Suppressor macrophage treated with lipopolysaccharide for 4 hours (primary cell): ENCODE measurements at places on chromosomes 1 and 21.

- DNase-seq: no peak
These were observed 131.8 kb downstream of the CTH start for GRCh38 chr1:70542856-70543255.

- no peak for DNase-seq
These were observed 579 bp upstream of the SLC19A1 start for GRCh38 chr21:45542667-45543370.

DNA sequence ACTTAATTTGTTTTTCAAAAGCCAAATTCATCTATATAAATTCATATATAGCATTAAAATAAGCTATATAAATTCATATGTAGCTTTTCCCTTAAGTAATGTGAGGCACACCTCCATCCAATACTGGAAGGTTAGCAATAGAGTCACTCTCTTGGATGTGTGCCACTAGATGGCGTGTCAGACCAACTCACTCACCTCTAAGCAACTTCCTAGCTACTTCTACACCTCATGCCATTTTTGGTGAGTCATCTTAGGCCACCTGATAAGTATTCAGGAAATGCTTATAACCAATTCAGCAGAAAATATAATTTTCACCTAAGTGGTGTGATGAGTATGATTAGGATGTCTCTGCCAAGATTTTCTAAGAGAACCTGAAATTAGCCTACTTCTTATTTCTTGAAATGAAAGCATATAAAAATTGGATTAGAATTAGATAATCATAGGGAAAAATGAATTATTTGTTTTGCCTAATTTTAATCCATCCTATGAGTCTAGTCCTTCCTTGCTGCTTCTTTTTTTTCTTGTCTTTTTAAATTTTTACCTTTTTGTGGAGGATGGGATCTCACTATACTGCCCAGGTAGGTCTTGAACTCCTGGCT lies 34.4 kb upstream of the TADA1 start:
- DNase-seq: peak; percentile 76

- no peak for DNase-seq
These were observed 1180.7 kb upstream of the B3GALT2 start for GRCh38 chr1:194367121-194367520.

GRCh38 chr1:48750109-48750508 lies 26.6 kb downstream of the BEND5 start:
- DNase-seq: peak; percentile 38

- no peak for DNase-seq
These were observed 120.5 kb upstream of the HMGB4 start for GRCh38 chr1:33743221-33743998.

- no peak for DNase-seq
These were observed 18.8 kb upstream of the PHLDA3 start for GRCh38 chr1:201487742-201488141.

- DNase-seq: no peak
These were observed 66.8 kb downstream of the KCNN3 start for GRCh38 chr1:154802982-154803920.

DNA sequence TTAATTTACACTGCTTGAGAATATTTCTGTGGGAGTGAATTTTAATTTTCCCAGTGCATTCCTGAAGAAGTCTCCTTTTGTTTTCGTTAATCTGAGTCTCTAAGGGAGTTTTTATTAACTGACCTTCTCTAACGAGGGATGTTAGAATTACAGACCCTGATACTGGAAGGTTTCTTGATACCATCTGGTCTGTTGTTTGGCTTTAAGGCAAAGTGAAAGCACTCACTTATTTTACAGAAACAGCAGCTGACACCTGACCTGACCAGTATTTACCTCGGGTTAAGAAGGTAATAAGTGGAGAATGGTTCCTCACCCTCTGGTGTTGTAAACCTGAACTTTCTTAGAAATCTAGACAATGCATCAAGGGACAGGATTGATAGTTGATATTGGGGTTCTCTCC lies 12.4 kb downstream of the CDC14A start:
- no peak for DNase-seq

GRCh38 chr1:17887661-17888371 lies 132.7 kb downstream of the ACTL8 start:
- DNase-seq: no peak

DNA sequence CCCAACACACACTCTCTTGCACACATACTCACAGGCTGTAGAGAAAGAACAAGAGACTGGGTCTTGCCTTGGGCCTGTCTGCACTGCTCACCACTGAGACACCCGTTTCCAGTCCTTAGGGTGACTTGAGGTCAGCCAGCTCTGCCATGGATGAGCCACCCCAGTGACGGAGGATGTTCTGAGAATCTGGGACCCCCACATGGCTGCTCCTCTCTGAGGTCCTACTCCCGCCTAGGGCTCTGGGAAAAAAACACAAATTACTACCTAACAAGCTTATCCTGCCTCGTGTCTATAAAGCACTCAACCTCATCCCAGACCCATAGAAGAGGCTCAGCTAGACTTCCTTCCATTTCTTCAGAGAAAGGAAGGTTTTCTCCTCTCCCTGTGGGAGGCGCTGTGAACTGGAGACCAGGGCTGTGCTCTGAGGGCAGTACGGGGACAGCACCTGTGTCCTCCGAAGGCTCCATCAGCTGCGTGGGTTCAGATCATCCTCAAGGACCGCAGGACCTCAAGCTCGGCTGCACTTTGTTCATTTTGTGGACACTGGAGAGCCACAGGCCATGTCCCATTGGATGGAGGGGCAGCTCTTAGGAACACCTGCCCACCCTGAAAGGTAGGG lies 4.3 kb upstream of the CLEC20A start:
- no peak for DNase-seq

- no peak for DNase-seq
These were observed 543.5 kb downstream of the OMA1 start for GRCh38 chr1:58003059-58003458.

GRCh38 chr1:164163289-164163849 lies 395.6 kb upstream of the PBX1 start:
- DNase-seq: no peak

DNA sequence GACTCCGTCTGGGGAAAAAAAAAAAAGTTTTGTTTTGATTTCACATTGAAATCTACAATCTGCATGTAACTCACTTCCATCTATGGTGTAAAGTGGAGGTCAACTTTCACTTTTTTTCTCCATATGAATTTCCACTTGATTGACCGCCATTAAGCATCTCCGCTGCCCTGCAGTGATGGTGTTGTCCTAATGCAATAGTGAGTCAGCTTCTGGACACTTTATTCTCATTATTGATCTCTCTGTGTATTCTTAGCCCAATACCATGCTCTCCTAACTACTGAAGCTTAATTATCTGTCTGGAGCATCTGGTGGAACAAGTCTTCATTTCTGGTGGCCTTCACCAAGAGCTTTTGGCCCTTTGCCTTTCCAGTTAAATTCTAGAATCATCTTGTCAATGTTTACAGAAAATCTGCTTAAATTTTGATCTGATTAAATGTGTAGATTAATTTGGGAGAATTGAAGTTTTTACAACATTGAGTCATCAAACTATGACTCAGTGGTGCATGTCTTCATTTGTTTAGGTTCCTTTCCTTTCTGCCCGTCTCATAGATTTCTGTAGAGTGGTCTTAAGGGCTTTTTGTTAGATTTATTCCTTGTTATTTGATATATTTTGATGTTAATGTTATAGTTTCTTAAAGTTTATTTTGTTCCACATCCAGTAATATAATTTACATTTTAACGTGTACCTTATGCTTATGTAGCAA lies 181.5 kb downstream of the PRDM2 start:
- no peak for DNase-seq

- DNase-seq: no peak
These were observed 4.9 kb downstream of the LBR start for GRCh38 chr1:225422795-225423517.

DNA sequence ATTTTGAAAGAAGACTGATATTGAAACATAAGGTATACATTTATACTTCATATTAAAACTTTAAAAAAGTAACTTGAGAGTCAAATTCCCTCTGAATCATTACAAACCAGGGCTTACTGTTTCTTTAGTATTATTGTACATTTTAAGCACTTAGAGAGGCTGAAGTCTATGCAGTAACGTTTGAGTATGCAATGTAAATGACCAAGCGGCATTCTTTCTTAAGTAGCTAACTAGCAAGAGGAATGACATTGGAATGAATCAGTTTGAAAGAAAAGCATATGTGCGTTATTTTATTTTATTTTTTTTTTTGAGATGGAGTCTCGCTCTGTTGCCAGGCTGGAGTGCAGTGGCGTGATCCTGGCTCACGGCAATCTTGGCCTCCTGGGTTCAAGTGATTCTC lies 24.3 kb downstream of the WNT2B start:
- DNase-seq: no peak

DNA sequence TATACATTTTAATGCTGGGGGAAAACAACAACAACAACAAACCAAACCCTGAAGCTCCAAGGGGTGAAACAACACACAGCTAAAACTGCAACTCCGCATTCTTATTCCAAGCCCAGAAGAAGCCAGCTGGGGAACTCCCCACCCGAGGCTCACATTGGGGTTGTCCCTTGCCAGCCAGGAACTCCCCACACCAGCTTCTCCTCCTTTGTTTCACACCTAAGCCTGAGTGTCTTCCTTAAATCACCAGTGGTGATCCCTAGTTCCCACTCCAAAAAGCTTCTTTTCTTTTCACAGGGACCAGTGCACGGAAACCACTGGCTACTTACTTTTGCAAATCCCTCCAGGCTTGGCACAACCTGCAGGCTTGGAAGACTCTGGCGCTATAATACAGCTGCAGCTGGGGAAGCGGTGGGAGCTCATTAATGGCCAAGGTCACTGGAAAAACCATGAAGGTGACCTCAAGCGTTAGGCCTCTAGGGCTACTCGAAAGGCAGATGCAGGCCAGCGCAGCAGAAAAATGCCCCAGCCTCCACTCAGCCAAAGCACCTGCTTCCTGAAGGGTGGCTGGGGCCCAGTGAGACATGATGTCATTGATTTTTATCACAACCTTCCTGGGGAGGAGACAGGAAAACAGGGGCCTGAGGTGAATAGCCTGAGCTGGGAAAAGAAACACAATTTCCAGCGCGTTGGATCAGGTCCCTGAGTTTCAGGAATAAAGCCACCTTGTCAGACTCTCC lies 40.1 kb downstream of the TLR5 start:
- no peak for DNase-seq

GRCh38 chr1:81619156-81619555 lies 181.6 kb upstream of the ADGRL2 start:
- no peak for DNase-seq

DNA sequence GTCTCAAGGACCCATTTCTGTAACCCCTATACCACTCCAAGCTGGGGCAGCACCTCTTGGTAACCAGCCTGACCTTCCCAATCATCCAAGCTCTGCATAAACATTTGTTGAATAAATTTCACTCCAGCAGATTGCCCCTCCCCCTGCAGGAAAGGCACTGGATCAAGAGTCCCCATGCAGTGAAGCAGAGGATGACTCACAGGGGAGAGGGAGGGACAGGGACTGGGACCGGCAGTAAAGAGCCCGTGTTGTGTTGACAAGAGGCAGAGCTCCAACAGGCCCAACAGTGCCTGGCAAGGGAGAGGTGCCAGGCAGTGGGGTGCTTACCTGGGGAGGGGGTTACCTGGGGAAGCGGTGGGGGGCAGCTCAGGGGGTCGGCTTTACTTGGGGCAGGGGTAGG lies 32.3 kb downstream of the SLC9A1 start:
- peak; percentile 56 for DNase-seq

- no peak for DNase-seq
These were observed 75.3 kb downstream of the S1PR1 start for GRCh38 chr1:101312147-101312546.

DNA sequence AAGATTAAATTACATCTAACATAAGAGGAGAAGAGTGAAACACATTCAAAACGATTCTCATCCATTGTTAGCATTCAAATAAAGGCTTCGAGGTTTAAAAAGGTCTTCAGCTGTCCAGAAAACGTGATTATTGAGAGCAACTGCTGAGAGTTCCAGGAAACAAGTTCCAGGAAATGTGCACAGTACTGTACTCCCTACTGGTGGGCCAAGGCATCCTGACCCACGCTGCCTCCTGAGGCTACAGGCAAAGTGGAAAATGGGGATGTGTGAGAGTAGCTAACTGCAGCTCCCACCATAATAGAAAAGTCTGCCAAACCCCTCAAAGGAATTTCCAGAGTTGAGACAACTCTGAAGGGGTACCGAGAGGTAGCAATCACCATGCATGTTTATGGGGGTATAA lies 2.0 kb downstream of the VAV3 start:
- DNase-seq: peak; percentile 29

GRCh38 chr21:43802713-43803313 lies 13.4 kb downstream of the RRP1 start:
- DNase-seq: no peak
